ENCODE measurements at places on chromosomes 2 and 18.

DNA sequence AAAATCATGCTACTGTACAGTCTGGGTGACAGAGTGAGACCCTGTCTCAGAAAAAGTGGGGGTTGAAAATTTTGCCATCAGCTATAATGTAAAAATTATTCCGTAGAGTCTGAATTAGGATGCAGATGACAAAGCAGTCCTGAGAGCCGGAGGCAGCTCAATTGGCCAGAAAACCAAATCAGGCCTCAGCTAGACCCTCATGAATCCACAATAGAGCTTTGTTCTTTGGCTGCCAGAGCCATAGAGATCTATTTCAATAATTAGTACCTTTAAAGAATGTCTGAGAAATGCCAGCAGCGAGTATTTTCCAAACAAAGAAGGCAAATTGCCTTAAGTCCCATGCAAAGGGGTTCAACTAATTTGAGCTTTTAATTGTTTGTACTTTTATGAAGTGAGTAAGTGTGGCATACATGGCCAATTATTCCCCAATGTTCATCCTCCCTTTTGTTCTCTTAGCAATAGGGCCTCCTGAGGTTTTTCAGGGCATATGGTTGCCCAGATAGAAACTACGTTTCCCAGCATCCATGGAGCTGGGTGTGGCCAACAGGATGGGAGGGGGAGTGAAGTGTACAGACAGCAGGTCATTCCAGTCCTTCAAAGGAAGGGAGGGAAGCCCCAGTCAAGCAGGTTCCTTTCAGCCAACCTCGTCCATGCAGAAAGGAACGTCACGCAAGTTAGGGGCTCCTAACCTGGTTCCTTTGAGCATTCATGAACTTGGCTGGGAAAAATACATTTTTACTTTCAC lies 211.3 kb upstream of the APCDD1 start:
- no peak for DNase-seq

- no peak for DNase-seq
Measured at GRCh38 chr2:14944562-14945346, 312.2 kb downstream of the LRATD1 start.

DNA sequence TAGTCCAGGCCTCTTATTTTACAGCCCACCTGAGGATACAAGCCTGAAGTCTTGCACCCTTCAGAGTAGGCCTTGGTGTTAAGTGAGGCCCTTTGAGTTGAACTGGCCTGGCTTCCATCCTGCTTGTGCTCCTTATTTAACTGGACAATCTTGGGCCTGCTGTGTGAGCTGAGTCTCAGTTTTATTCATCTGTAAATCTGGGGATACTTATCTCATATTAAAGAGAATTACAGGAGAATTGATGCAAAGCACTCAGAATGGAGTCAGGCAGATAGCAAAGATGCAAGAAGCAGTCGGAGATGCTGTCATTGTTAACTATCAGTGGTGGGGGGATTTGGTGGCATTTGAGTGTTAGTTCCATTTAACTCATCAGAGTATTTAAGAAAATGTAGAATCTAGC lies 36.8 kb downstream of the MFSD6 start:
- no peak for DNase-seq

DNA sequence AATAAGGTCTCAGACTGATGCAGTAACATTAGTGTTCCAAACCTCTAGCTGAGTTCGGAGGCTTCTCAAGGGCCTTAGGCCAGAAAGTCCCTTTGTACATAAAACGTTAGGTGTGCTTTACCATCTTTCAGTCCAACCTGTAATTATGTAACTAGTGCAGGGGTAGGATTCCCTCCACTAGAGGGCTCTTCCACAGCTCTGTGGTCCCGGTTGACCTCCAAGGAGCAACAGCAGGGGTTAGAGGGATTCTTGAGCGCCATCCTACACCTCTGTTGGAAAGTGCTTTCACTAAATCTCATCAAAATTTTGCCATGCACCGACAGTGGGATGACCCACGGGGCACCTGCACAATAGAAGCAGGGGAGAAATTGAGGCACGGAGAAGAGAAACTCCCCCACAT lies 155.8 kb upstream of the LRP1B start:
- no peak for DNase-seq

DNA sequence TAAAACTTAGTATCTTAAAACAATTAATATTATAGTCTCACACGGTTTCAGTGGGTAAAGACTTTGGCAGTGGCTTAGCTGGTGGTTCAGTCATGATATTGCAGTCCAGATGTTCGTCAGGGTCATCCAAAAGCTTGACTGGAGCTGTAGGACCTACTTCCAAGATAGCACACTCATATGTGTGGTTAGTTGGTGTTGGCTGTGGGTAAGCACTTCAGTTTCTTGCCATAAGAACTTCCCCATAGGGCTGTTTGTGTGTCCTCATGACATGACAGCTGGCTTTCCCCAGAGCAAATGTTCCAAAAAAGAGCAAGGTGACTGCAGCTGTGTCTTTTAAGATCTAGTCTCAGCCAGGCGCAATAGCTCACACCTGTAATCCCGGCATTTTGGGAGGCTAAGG lies 48.5 kb upstream of the EPC2 start:
- no peak for DNase-seq

DNA sequence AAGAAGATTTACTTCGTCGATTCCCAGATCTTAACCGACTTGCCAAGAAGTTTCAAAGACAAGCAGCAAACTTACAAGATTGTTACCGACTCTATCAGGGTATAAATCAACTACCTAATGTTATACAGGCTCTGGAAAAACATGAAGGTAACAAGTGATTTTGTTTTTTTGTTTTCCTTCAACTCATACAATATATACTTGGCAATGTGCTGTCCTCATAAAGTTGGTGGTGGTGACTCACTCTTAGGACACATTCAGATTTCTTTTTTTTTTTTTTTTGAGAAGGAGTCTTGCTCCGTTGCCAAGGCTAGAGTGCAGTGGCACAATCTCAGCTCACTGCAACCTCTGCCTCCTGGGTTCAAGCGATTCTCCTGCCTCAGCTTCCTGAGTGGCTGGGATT lies 26.8 kb downstream of the MSH2 start:
- no peak for DNase-seq

- DNase-seq = no peak
Measured at GRCh38 chr2:167607731-167608130, 639.7 kb downstream of the STK39 start.

DNA sequence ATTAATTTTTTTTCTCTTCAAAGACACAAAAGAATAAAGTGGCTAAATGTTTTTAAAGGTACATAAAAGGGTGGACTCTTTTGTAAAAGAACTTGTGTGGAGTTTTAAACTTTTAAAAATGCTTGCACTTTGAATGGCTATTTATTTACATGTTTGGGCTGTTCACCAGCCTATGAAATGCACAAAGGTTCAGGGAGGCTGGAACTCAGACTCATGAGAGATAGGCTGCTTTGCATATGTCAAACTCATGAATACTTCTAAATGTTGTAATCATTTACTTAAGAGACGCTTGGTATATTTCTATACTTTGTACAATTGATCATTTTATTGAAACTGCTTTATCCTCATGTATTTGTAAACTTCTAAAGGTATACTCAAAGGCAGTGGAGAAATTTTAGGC lies 79.9 kb downstream of the ZEB2 start:
- no peak for DNase-seq

GRCh38 chr2:35503738-35504199 lies 851.8 kb upstream of the CRIM1 start:
- no peak for DNase-seq

DNA sequence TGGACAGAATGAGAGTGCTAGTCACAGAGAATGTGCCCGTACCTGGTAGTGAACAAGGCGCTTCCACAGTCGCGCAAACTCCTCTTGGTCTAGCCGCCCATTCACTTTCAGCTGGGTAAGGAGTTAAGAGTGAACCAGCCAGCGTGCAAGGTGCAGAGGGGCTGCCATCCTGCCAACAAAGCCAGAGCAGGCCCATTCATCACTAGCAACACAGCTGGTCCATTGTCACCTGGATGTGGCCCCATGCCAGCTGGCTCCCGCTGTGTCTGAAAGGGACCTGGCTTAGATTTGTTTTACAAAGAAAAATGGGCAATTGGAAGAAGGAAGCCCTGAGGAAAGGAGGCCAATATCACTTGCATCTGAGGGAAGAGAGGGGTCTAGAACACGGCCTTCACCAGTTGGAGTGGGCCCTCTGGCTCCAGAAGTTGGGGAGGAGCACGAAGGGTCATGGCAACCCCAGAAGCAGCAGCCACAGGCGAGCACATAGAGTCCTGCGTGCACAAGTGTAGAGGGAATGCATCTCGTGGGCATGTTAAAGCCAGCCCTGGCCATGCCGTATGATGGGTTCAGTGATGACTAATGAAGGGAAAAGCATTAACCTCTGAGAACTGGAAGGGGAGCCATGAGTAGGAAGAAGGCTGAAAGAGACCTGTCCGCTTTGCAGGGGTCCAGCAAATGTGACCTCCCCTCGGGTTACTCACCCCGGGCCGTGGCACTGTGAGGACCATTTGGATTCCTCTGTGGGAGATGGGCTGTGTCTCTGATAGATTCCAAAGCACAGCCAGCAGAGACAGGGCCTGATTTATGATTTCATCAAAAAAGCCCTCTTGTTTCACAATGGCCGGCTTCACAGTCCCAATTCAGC lies 70.6 kb downstream of the CAPN13 start:
- DNase-seq = no peak

DNA sequence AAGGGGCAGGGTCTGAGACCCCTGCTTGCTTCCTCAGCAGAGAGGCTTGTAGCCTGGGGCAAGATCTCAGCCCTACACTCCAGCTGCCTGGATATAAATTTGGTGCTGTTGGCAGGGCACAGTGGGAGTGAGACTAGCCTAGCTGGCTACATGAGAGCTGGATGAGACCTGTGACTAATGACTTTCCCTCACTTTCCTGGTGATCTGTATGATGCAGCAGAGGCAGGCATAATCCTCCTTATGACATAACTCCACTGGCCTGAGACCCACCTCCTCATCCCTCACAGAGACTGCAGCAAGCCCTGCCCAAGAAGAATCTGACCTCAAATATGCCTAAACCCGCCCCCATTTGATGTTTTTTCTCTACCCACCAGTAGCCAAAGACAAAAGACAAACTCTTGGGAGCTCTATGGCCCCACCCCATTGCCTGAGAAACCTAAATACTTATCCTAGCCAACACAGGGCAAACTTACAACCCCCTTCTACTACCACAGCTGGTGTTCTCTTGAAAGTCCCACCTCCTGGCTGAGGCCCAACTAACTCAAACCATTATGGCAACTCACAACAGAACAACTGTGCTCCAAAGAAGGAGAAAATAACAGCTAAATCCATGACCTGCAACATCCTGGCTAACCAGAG lies 102.7 kb downstream of the NR4A2 start:
- no peak for DNase-seq

DNA sequence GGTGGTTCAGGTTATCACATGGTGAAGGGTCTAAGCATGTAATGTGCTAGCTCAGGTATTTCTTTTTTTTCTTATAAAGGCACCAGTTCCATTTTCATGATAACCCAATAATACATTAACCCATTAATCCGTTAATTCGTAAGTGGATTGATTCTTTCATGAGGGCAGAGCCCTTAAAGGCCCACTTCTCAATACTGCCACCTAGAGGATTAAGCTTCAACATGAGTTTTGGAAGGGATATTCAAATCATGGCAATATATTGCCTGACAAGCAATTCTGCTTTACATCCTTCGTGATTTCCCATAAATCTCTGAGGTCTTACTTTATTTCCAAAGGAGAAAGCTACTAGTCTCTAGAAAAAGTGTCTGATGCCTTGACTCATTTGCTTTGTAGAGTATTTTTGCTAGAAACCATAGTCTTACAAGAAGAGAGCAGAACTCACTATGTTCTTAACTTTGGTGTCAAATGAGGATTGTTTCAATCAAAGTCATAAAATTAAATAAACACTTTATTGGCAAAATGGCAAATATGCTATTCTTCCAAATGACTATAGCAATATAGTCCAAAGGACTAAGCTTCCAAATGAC lies 271.3 kb downstream of the KCNS3 start:
- no peak for DNase-seq

DNA sequence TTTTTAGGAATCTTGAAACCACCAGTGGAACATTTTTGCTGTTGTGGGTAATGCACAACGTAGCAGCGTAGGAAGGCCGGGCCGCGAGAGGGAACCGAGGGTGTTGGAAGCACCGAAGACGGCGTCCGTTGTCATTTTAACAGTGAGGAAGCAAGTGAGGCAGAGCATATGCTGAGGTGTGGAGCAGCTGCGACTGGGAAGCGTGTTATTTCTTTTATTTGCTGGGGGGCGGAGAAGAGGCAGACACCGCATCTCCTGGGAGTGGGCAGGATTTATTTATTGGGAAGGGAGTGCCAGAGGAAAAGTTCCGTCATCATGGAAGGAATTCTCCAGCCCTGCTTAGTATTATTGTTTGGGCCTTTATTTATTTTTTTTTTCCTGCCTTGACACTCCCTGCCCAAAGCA lies 232.8 kb downstream of the KLHL29 start:
- no peak for DNase-seq

DNA sequence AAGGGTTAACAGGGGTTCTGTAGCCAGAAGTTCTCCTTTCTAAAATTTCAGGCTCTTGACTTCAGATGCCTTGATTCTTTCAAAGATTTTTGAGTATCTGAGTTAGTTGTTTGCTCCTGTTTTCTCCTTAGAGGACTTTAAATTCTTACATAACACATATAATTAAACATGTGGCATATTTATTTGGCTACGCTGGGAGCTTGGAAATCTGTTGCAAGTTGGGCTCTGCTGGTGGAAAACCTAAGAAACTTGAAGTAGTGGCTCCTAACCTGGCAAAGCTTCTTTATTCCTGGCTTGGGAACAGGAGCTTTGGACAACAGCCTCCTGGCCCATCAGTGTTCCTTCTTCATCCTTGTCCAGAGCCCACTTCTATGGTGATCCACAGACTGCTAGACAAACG lies 72.6 kb downstream of the VIT start:
- no peak for DNase-seq

DNA sequence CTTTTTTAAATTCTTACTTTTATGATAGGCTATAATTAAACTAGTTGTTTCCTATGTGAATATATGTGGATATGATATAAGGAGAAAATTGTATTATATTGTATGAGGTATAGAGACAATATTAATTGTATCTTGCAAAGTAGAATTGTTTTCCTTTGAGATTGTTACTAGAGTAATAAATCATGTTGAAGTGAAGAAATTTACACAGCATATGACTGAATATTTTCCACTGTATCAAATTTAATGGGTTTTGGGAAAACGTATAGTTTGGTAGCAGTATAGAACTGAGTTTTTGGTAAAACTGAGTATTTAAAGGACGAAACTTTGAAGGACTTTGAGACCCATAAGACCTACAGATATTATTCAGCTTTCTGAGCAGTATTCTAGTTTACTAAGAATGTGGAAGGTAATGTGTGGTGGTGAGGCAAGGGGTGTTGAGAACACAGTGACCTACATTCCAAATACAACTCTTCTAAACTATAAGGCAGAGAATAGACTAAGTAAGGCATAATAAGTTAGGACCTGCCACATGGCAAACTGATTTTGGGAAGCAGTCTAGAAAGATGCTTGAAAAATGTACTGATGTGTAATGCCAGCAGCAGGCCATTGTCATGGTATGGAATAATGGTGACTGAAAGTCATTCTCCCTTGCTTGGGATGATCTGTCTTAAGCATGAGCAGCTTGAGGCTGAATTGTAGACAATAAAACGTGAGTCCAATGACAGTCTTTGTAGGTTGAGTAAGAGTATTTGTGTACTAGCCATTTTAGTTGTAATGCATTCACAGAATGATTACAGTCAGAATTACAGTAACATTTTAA lies 29.6 kb downstream of the PKP4 start:
- no peak for DNase-seq

- DNase-seq = no peak
Measured at GRCh38 chr2:27074738-27075565, 3.5 kb upstream of the EMILIN1 start.

Data from C1 segment of cervical spinal cord (tissue), 14 donors.